Stimulated activated CD8-positive, alpha-beta memory T cell treated with anti-CD3 and anti-CD28 coated beads, Interleukin-15, amount 100 ng/mL, for 48 hours (primary cell): ENCODE measurements at places on chromosomes 7 and 10.

DNA sequence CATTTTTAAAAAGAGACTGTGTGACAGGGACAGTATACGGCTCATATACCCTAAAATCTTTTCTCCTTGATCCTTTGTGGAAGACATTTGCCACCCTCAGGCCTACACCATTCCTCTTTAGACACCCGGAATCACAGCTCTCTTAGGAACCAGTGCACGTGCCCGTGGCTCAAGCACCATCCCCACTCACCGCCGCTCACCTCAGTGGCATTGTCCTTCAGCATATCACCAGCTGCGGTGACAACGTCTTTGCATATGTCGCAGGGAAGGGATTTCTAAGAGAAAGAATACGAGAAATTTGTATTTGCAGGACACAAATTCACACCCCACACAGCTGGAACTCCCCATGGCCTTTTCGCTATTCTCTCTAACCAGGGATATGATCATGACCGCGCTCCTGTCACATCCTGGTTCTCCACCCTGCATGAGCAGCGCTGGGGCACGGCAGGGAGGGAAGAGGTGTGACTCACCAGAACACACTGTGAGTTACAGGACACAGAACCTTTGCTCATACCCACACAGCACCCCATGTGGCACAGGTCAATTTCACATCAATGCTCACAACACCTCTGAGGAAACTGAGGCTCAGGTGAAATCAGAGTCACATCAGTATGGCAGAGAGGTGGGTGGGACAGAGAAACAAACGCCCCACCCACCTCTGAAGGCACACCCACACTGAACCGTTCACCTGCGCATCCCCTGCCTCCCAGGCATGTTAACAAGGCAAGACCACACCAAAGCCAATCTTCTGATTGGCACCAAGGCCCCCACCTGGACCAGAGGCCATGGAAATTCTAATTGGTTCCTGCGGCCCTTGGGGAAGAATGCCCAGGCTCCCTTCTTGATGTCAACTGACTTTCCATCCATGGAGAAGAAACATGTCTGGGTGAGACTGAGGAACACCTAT is 19.2 kb downstream of the PSAP start:
- no peak for DNase-seq

GRCh38 chr10:5930272-5930671 is 40.2 kb downstream of the FBH1 start:
- no peak for DNase-seq

- DNase-seq = no peak
Measured at GRCh38 chr10:96411716-96412320, 53.0 kb upstream of the OPALIN start.

- no peak for DNase-seq
Measured at GRCh38 chr7:91603707-91604106, 276.8 kb downstream of the MTERF1 start.

DNA sequence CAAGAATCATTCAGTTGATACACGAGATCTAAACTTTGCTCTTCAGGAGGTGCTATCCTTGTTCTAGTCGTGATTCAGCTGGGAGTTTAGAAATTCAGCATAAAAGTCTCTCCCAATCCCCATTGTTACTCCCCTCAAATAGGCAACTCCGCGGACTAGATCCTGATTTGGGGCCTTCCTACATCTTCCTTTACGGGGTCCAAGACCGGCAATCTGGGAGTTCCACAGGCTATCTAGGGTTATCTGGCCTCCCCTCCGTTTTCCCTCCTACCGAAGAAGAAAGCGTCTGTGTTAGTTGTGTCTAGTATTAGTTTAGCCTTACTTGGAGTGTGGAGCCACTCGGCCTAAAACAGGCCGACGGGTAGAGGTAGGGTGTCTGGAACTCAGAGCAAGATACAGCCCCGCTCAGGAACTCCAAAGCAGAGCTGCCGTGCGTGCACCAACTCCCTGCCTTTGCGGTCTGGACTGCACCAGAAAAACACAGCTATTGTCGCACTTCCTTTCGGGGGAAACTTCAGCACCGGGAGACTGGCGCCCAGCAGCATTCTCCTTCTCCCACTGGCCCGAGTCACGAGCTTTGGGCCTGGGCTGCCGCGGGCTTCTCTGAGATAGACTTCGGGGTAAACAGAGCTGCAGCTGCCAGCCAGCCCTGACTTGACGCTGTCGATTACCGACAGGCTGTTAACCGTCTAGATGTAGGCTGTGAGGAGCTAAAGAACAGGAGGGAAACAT is 1.5 kb upstream of the DLX5 start:
- no peak for DNase-seq

DNA sequence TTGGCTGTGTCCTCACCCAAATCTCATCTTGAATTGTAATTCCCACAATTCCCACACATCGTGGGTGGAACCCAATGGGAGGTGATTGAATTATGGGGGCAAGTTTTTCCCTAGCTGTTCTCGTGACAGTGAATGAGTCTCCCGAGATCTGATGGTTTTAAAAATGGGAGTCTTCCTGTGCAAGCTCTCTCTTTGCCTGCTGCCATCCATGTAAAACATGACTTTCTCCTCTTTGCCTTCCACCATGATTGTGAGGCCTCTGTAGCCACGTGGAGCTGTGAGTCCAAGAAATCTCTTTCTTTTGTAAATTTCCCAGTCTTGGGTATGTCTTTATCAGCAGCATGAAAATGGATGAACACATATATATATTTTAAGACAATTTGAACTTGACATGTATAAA is 285.4 kb downstream of the BAMBI start:
- no peak for DNase-seq

GRCh38 chr7:149733924-149734790 is 39.2 kb downstream of the ZNF467 start:
- DNase-seq = no peak

DNA sequence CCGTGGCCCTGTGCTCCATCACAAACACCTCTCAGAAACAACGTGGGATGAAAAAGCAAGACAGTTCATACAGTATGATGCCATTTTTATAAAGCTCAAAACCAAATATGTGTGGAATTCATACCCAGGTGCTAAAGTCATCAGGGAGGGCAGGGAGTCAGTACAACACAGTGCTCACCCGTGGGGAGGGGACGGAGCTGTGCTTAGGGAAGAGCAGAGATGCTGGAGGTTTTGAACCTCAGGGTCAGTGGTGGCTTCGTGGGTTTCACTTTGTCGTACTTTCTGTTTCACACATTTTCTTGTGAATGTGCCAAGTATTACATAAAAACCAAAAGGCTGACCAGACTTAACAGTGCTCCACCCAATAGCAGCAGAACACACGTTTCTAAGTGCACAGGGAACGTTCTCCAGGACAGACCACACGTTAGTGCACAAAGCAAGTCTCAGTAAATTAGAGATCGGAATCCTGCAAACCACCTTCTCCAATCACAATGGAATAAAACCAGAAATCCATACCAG is 21.2 kb downstream of the ZMIZ2 start:
- no peak for DNase-seq

DNA sequence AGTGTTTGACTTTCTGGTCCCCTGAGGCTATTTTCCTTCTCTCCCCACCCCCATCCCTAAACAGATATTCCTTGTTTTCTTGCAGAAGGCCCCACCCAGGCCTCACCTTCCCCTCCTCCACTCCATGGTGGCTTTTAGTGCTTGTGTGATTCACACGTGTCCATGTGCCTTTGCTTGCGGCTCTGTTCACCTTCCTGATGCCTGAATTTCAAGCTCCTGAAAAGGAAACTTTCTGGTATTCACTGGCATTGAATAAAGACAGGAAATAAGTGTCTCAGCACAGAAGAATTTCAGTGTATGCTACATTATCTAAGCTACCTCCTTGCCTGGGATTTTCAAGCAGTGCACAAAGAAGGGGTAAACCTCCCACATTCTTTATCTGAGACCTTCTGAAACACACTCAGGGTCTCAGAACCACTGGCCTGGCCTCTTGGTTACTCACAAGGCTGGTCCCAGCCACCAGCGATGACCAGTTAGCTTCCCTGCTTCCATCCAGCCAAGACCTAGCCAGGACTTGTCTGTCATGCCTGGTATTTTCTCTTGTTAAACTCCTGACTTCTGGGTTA is 17.2 kb upstream of the UBE2H start:
- DNase-seq = no peak

DNA sequence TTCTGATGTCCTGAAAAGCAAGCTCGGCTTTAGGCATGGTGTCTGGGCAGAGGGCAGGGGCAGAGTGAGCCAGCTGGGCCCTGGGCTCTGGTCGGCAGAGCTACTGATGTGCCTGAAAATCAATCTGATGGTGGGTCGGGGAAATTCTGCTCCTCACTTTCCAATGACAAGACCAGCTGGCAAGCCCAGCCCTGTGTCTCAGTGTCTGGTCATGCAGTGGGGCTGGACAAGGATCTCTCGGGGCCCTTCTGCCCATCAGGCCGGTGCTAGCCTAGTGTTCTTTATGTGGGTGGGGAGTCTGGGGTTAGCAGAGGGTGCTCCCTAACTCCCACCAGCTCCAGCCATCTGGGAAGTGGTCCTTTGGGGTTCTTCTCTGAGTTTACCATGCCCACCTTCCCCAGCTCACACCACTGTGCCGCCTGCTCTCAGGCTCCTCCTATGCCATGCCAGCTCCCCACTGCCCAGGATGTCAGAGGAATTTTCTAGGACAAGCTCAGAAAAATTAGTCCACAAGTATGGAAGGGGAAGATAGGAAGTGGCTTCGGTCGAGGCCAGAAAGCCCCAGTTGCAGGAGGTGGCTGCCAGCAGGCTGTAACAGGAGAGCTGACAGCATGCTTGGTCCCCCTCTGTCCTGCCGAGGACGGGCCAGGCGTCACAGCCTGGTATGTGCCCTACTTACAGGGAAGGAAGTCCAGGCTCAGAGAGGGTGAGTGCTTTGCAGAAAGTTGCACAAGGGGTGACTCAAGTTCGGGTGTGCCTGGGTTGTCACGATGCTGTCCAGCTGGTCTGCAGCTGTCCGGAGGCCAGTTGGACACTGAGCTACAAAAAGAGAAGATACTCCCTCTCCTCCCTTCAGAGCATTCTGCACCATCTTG is 135.2 kb downstream of the ADCY1 start:
- DNase-seq = no peak

DNA sequence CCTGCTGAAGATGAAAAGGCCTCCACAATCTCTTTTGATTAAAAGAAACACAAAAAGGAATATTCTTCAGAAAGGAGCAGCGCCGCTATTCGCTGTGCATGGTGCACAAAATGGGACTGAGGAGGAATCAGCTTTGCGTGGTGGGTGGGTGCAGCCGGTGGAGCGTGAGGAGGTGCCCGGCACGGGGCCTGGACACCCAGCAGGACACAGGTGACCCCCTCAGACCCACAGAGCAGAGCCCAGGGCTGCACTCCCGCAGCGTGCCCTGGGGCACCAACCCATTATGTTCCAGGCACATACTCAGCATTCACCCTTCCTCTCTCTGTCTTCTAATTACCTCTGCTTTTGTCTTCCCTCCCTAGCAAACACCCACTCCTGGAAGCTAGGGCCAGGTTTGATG is 238.0 kb upstream of the PPP2R2D start:
- no peak for DNase-seq

DNA sequence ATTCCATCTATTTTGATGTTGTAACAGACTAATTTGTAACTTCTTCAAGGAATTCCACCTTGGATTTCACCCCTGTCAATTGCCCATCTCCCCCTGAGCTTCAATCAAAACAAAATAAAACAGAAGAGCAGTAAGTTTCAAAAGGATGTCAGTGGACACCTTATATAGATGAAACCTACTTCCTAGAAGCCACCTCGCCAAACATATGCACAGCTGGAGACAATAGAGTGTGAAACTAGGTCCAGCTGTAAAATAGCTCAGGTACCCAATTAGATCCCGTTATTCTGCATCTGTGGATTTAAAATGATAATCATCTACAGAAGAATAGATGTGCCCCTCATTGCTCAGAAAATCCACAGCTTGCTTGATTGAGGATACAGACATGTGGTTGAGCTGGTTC is 598.6 kb downstream of the SH2D4B start:
- DNase-seq = no peak

- no peak for DNase-seq
Measured at GRCh38 chr7:126702242-126703016, 550.3 kb downstream of the GRM8 start.

DNA sequence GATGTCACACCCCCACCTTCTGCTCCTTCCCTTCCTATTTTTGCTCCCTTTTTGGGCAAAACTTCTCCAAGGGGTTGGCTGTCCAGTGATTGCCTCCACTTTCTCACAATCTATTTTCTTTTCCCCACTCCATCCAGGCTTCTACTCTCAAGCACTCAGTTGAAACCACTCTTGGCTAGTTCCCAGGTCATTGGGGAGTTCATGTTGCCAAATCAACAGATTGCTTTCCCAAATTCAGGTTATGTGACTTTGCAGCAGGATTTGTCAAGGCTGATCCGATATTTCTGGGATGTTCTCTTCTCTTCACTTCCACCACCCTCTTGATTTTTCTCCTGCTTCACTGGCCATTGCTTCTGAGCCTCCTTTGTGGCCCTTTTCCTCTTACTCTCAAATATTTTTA is 258.7 kb upstream of the SLC26A5 start:
- DNase-seq = no peak

DNA sequence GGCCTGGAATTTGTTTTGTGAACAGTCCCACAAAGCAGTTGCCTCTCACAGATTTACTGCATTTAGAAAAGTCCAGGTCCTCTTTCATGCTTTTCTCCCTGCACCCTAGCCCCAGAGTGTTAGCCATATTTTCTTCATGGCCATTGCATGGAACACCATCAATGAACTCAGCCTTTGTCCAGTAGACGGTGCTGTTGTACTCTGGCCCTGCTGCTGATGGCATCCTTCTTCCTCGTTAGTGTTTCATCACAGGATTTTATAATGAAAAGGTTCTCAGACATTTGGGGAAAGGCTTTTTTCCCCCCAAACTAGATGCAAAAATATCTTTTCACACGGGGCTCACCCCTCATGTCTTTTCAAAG is 93.0 kb upstream of the SLC25A13 start:
- DNase-seq = peak; percentile 8

DNA sequence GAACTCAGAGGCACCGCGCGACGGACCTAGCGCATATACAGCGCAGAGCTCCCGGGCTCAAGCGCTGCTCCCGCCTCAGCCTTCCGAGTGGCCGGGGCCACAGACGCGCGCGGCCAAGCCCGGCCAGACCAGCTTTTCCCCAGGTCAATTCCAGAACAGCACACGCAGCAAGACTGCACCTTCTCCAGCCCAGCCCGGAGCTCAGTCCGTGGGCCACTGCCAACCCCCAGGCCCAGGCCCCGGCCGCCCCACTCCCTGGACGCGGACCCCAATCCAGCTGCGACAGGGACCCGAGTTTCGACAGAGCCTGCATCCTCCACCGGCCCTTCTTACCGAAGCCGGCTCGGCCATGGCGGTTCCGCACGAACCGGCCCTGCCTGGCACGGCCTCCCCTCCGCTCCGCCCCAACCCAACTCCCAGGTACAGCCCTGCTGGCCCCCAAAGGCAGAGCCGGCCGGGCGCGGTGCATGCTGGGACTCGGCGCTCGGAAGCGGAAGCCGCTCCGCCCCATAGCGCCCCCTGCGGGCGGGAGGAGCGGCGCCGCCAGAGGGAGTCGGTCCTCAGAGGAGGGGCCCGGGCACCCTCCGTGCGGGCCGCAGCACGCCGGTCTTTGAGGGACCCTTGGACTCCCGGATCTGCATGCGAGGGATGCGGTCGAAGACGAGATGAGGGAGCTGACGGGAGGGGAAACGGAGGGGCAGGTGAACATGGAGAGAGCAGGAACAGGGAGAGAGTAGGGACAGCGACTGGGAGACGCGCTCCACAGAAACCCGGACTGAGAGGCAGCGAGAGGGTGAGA is at the start of gene ZNF425:
TSS of gene ZNF425 (minus strand) at position 462 of the 799 bp plus-strand sequence. CDS start at position 351, 111 bp downstream.
- DNase-seq = peak; percentile 92

- DNase-seq = no peak
Measured at GRCh38 chr7:67729771-67730170, 733.1 kb downstream of the TYW1 start.
